Renal cortex interstitium (tissue), 15 donors: ENCODE measurements at places on chromosomes 16 and 17. TPM values are rescaled to one million over a fixed set of nuclear protein-coding genes. Genes with fewer than 3 reads are reported as not detected.
A peak's percentile ranks its signal among the peaks of the same experiment; 100 is the strongest.

DBNDD1 gene
- polyA plus RNA-seq = 9.2 TPM

CFAP20 gene
- polyA plus RNA-seq = 67.7 TPM

CDK5R1 gene
- 4.5 TPM for polyA plus RNA-seq

NACA2 gene
- 1.7 TPM for polyA plus RNA-seq

OR3A2 gene
- polyA plus RNA-seq = 0.39 TPM

DNA sequence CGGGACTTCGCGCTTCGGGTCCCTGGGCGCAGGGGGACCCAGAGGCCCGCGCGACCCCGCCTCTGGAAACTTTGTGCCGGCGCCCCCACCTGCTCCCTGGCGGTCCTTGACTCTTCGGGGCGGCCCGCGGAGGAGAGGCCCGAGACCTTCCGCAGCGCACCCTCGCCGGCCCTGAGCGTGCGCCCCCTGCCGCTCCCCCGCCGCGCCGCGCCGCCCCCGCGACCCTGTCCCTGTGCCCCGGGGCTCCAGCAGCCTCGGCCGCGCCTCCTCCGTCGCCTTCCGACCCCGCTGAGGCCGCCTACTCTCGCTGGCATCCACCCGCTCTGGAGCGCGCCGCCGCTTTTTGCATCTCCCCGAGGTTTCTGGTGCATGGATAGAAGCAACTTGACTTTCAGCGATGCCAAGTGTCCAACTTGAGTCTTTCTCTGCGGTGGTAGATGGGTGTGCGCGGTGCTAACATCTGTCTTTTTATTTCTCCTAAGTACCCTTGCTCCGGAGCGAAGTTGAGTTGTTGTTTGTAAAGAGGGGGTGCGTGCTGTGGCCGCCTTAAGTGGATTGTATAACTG, 414 bp downstream of the DUSP14 start:
- no peak for DNase-seq

DNA sequence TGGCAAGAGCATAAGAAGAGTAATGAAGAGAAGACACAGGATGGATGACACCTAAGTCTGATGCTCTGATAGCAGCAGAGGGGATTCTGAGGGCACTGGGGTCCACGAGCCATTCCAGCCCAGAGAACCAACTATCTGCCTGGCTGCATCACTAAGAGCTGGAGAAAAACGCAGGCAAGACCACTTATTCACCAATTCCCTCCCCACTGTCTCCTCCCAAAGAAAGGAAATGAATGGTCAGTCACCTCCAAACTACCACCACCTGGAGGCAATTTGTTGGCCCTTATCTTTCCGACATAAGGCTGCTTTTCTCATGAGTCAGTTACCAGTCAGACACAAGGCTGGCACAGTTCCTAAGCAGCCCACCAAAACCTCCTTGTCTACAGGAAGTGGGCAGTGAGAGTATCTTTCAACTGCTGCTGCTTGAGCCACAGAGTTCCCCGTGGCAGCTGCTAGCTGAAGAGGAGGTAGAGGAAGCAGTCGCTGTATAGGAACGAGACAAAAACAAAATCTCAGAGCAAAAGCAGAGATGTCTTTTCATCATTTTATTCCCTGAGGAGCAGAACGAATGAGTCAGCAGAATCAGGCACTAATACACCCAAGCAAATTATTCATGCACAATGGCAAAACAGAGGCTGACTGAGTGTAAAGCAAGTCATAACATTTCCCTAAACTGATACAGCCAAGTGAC, 111.1 kb downstream of the SMG6 start:
- no peak for DNase-seq

DNA sequence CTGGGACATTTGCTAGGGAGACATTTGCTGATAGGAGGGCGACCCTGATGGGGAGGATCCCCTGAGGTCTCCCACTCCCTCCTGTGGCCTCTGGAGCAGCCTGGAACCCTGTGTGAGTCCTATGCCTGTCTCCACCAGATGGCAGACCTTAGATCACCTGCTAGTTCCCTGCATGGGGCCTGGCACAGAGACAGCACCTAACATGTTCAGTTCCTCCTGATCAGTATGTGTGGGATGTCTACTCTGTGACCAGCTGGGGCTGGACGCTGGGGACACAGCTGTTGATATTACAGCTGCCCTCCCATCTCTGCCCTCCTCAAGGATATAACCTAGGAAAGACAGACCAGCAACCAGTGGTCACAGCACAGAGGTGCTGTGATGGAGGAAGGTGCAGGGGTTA, 1.1 kb upstream of the ADCY7 start:
- no peak for DNase-seq

DNA sequence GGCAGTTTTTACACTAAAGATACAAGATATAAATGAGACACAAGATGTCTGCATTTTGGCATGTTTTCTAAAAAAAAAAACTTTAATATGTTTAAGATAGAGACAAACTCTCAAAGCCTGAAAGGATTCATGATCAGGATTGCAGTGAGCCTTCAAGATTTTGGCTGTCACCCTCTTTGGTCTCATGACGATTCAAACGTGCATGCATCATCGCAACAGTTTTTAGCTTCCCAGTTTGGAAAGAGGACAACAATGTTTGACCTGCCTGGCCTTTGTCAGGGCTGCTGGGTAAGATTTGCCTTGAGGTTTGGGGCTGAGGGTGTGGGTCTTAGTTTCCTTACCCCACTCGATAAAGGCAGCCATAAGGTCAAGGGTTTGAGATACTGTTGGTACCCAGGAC, 134.1 kb downstream of the RGS9 start:
- no peak for DNase-seq

DNA sequence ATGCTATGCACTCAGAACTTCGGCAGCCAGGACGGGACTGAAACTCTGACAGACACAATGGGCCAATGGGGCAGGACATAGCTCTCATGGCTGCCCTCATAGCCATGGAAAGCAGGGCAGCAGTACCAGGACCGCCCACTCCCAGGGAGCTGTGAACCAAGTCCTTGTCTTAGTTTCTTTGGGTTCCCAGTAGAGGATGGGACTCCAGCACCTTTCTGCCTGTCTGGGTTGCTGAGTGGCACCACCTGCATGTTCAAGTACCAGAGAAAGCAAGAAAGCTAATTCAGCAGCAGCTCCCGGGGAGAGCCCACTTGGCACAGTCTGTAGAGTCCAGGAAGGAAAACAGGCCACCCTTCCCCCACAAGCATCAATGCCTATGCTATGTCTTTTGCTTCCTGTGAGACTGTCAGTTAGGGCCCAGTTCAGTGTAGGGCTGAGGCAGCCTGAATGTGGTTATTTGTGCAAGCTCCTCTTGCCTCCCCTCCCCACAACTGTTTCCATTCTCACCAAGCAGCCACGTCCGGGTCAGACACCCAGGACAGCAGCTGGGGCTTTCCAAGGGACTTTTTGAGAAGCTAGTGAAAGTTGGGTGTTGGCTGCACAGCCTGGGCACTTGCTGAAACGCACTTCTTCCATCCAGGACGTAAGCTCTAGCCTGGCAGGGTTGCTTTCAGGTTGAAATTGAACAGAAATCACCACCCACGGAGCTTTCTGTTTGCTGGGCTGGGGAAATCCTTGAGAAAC, 7.8 kb downstream of the SUPT4H1 start:
- no peak for DNase-seq

GRCh38 chr17:36527621-36528250, 6.9 kb downstream of the MYO19 start:
- DNase-seq = no peak

DNA sequence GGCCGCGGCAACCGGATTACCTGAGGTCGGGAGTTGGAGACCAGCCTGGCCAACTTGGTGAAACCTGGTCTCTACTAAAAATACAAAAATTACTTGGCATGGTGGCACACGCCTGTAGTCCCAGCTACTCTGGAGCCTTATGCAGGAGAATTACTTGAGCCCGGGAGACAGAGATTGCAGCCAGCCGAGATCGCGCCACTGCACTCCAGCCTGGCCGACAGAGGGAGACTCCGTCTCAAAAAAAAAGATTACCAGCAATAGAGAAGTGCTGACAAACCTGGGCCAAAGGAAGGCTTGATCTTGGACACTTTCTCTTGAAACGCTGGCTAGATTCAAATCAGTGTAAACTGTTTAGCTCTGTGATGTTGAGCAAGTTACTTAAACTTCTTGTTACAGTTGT, 4.3 kb downstream of the MT1H start:
- DNase-seq = no peak

GRCh38 chr17:7213895-7214299, 5.7 kb downstream of the DLG4 start:
- peak; percentile 84 for DNase-seq

DNA sequence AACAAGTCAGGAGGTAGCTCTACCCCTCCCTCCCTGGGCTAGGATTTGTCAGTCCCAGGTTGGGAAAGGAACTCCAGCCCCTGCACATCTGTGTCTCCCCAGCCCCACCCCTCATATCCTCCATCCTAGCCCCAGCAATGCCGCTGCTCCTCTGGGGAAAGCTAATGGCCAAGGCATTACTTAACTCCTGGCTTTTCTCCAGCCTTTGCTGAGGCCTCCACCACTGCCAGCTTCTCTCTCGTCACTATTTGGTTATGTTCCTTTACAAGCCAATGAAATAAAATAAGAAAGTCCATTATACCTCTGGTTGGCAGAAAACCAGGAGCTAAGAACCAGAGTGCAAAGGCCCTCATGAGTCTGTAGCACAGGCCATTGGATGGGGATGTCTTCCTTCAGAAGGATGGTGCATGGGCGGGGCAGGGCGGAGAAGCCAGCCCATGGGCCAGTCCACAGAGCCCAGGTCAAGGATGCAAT, 171.0 kb downstream of the CCDC182 start:
- DNase-seq = no peak

- DNase-seq = no peak
These were observed 6.7 kb downstream of the GALK1 start for GRCh38 chr17:75758131-75758905.

DNA sequence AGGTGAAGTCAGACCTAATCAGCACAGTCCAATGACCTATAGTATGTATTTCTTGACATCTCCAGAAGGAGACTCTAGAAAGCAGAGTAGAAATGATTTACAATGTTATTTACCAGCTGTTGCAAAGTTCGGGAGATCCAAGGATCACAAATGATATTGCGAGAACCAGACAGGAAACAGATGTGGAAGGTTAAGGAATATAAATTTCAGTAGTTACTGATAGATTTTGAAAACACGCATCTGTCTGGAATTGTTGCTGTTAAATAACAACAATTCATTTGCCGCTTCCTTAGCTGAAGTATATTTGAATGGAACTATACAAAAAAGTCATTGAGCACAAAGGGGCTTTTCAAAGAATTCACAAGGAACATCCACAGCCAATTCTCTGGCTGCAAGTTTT, 72.0 kb downstream of the STXBP4 start:
- peak; percentile 38 for DNase-seq

DNA sequence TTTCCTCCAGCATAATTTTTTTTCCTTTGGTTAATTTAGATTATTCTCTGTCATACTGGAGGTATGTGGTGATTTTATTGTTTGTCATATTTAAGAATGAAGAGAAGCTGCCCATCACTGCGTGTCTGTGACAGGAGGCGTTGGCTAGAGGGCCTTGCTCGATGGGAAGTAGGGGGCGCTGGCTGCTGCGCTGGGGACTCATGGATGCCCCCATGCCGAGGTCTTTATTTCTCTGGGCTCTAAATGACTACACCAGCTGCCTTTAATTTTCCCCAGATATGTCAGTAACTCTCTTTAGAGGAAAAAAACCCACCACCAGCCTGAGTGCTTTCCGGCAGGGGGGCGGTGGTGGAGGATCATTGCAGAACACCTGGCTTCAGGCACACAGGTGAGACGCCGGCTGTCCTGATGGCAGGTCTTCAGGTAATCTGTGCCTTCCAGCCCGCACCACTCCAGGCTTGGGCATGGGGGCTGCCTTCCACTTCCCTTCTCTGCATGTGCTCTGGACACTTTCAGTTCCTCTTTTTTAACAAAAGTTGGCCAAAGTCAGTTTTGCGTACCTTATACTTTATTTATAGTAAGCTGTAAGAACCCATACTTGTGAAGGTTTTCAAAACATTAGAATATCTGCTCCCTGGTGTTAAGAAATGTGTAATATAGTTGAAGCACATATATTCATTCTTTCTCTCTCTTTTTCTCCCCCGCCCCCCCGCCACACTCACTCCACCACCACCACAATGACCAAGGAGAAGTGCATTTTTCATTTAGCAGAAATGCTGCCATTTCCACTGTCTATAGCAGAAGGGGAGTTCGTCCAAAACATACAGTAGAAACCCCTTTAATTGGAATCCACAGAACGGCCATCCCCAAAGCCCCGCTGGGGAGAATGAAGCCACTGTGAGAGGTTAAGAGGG, 192.7 kb downstream of the RPTOR start:
- DNase-seq = no peak

GRCh38 chr16:19659554-19659953, 58.5 kb downstream of the KNOP1 start:
- DNase-seq = no peak

- DNase-seq = no peak
These were observed 19.7 kb upstream of the MEIOC start for GRCh38 chr17:44636562-44636961.

GRCh38 chr16:81219151-81219550, 19.3 kb upstream of the BCO1 start:
- DNase-seq = no peak

DNA sequence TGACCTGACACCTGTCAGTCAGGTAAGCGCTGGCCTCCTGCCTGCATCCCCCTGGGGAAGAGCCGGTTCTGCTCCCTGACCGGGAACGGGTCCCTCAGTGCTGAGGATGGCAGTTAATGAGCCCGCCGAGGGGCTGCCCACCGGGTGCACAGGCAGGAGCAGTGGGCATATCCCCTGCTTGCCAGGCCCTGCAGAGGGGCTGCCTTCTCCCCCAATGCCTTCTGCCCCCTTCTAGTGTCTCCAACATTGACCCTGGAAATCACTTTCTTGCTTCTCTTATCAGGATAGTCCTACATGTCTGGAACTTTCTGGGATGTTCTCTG, 388.5 kb downstream of the SEC14L1 start:
- DNase-seq = no peak

DNA sequence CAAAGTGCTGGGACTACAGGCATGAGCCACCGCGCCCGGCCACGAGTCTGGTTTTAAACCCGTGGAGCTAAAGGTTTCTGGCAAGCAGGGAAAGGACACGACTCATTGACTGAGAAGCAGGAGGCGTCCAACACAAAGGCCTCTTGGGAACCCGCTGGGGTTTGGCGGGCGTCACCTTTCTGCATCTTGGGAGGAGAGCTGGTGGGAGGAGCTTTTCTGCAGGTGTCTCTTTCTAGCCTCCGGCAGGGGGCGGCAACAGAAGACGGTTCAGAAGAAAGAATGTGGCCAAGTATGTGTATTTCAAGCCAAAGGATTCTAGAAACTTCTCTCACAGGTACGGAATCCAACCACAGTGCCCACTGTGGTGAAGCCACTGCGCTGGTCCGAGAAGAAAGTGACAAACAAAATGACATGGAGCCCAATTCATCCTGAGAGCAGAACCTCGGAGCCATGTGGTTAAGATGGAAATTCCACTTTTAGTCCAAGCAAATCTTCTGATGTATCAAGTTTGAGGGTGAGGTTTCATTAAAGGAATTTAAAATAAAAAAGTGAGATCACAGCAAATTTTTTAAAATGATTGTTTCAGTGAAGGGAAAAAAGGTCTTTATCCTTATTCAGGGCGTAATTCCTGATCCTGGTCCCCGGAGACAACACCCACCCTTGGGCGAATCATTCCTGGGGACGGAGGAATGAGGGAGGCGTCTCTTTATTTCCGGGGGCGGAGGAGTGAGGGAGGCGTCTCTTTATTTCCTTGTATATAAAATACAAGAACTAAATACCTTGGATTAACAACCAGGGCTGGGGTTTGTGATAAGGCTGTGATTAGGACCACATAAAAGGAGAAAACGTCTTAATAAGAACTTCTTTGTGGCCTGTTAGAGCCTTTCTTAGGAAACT, 97.6 kb downstream of the MRM3 start:
- DNase-seq = no peak

- no peak for DNase-seq
These were observed 98.0 kb upstream of the KIF2B start for GRCh38 chr17:53724726-53725125.
